ENCODE measurements at places on chromosomes 1 and 21. TPM values are rescaled to one million over a fixed set of nuclear protein-coding genes. Genes with fewer than 3 reads are reported as not detected.
A peak's percentile ranks its signal among the peaks of the same experiment; 100 is the strongest.

DNA sequence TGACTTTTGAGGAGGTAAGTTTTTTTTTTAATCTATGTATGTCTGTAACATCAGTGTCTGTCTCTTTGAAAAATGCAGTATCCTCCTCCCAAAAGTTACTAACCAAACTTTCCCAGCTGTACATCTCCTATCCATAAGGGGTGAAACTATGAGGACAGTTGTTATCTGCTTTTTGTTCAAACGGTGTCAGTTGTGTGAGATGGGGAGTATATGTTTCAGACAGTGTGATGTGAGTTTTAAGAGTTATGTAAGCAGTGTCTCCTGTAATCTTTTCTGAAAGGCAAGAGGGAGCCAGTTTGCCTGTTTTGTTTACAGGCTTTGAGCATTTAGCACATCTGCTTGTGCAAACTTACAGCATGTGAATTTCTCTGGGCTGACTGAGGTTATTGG is 34.8 kb upstream of the CACYBP start:
- no peak for DNase-seq
- peak overlapping the region; percentile 84 for H3K27ac ChIP-seq
- no peaks in the 10 kb centered on the region for H3K36me3 ChIP-seq

DNA sequence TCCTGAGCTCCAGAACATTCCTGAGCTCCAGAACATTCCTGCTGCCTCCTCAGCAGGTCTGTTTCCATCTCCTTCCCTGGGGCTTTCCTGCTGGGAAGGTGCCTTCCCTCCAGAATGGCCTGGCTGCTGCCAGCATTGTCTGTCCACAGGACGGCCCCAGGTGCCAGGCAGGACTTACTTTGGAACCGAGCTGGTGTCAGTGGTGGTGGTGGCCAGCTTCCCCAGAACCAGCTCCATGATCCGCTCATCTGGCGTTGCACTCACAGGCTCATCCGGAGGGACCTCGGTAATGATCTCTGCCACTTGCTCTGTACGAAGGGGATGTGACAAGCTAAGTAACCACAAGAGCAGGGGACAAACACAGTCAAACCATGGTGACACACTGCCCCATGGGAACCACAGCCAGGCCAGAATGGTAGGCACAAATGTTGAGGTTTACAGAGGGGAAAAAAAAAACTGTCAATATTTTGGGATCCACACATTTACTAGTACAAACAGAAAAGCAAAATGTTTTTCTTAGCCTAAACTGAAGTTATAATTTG is 41.3 kb downstream of the PRDM15 start:
- peaks cover 47% of the 10 kb centered on the region for H3K36me3 ChIP-seq
- no peak overlapping the region for H3K27ac ChIP-seq
- H3K27me3 ChIP-seq = no peaks in the 10 kb centered on the region
- peak; percentile 42 for DNase-seq

DNA sequence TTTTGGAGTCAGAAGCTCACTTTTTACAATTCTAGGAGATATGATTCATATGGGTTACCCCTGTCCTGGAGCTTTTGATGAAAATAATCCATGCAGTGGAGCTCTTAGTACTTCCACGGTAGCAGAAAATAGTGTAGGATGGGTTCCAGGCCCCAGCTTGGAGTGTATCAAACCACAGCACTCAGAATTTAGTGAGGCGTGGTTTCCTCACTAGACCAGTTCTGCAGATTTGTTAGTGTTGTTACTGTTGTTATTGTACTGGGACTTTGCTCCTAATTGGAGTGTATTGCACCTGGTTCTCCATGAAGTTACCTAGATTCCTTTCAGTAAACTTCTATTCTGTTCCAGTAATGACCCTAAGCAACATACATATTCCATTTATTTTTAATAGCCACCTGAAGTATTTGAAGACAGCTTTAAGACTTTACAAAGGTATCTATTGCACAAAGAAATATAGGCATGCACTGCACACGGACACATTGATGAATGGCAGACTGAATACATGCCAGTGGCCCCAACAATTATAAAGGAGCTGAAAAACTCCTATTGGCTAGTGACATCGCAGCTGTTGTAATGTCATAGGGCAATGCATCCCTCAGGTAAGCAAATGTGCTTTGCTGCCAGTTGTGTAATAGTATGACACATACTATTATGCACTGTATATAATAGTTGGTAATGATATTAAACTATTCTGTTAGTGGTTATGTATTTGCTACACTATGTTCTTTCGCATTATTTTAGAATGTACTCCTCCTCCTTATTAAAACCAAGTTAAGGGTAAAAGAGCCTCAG is 1058.0 kb downstream of the KCNT2 start:
- no peaks in the 10 kb centered on the region for H3K36me3 ChIP-seq
- no peak overlapping the region for H3K4me3 ChIP-seq
- no peaks in the 10 kb centered on the region for H3K4me1 ChIP-seq
- no peak for DNase-seq
- no peaks in the 10 kb centered on the region for H3K27me3 ChIP-seq

DNA sequence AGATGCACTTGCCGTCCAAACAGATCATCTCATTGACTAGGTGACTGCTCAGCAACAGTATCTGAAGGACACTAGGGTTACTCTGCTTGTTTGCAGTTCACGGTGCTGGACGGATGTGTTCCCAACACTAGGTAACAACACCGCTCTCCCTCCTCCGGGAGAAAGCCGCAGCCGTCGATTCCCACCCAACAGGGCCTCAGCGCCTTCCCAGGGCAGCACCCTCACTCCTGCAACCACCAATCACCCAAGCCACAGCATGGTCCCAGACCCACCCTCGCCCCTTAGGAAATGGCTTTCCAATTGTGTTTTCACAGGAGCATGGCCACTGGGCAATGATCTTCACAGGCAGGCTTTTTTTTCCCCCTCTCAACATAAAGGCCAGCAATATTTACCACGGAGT is 779 bp downstream of the TLR5 start:
- H3K4me1 ChIP-seq = peaks cover 33% of the 10 kb centered on the region
- DNase-seq = no peak
- H3K36me3 ChIP-seq = no peaks in the 10 kb centered on the region
- peak overlapping the region; percentile 66 for H3K4me3 ChIP-seq
- no peaks in the 10 kb centered on the region for H3K27me3 ChIP-seq

- H3K4me1 ChIP-seq = peaks cover 27% of the 10 kb centered on the region
- no peaks in the 10 kb centered on the region for H3K36me3 ChIP-seq
- no peak for DNase-seq
- peak within 1 kb of the TSS; percentile 82 for H3K4me3 ChIP-seq
- peak within 1 kb of the TSS; percentile 98 for H3K27ac ChIP-seq
Measured at GRCh38 chr1:93180723-93181613, at the start of gene CCDC18. CCDC18 (plus strand) TSS chr1:93180724; CDS start chr1:93183362, 2,638 bp downstream.

- no peaks in the 10 kb centered on the region for H3K4me1 ChIP-seq
- no peak overlapping the region for H3K4me3 ChIP-seq
- no peaks in the 10 kb centered on the region for H3K27me3 ChIP-seq
- H3K27ac ChIP-seq = no peak overlapping the region
- H3K36me3 ChIP-seq = no peaks in the 10 kb centered on the region
- DNase-seq = no peak
Measured at GRCh38 chr21:21632926-21633325, 634.7 kb downstream of the NCAM2 start.

FCGR1A gene
- 40.9 TPM for total RNA-seq

ERICH3 gene
- not detected for total RNA-seq
